ENCODE measurements at places on chromosomes 7 and 10.

- DNase-seq: no peak
Observed at GRCh38 chr7:107989618-107990373, 13.2 kb downstream of the LAMB1 start.

DNA sequence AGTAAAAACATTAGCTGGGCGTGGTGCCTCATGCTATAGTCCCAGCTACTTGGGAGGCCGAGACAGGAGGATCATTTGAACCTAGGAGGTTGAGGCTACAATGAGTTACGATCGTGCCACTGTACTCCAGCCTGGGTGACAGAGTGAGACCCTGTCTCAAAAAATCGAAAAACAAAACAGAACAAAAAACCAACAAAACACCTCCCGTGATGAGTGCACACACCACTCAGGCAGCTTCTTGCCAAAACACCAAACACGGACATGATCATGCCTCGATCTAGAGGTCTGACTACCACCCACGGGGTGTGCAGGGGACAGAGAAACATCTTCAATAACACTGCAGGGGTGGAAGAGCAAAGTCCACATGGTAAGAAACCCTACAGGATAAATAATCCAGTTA is 44.4 kb downstream of the AMZ1 start:
- DNase-seq: peak; percentile 14

- no peak for DNase-seq
Observed at GRCh38 chr7:147171013-147171391, 1054.4 kb downstream of the CNTNAP2 start.

GRCh38 chr7:155728116-155728515 is 83.7 kb downstream of the RBM33 start:
- no peak for DNase-seq

DNA sequence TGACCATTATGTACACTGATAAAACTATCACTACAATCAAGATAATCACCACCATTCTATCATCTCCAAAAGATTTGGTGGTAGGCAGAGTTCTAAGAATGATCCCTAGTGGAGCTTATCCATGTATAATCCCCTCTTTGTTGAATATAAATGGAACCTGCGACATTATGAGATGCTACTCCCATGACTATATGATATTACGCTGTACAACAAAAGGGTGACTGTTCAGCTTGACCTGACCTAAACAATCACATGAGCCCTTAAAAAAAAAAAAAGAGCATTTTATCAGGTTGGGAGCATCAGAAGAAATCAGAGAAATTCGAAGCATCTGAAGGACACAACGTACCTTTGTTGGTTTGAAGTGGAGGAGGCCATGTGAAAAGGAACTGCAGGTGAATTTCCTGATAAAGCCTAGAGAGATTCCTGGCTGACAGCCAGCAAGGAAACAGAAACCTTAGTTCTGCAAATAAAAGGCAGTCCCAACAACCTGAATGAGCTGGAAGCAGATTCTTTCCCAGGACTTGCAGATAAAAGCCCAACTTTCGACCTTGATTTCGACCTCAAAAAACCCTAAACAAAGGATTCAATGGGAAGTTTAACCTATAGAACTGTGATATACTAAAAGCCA is 270.7 kb downstream of the ADRA2A start:
- DNase-seq: no peak

- DNase-seq: peak; percentile 73
Observed at GRCh38 chr10:93482145-93482834, at the start of gene MYOF. Gene MYOF (minus strand): TSS chr10:93482334. CDS start chr10:93482194, 140 bp downstream.

GRCh38 chr10:104577163-104577562 is 63.9 kb upstream of the SORCS3 start:
- no peak for DNase-seq

- DNase-seq: peak; percentile 29
Observed at GRCh38 chr7:35694161-35694783, 663 bp downstream of the HERPUD2 start.

DNA sequence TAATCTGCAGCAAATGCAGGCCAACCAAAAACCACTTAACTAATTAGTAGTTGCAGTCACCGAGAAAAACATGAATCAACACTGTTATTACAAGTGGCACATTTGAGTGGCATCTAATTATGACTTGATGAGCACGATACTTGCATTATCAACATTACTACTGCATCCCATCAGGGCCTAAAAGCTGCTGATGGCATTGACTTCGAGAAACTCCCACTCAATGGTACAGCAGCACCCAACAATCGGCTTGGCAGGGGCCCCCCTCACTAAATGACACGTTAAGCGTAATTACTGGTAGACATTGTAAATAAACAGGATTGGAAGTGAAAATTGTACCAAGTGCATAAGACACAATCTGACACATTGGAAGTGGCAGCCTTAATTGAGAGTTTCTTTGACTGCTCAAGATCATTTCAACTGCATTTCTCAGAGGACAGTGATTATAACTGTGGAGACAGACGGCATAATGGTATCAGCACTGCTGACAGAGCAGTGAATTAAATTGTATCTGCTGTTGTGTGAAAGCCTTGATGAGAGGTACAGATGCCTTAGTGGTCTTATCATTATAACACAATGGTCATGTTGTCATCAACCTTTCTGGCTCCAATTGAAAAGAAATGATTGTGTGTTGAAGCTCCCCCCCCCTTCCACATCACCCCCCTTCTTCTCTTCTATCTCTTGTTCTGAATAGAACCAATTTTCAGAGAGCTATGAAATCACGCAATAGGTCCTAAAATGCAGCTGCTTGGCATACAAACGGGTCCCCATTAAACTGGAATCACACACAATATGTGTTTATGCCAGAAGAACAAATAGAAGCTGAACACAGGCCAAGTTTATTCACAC is 43.4 kb downstream of the SHTN1 start:
- no peak for DNase-seq

DNA sequence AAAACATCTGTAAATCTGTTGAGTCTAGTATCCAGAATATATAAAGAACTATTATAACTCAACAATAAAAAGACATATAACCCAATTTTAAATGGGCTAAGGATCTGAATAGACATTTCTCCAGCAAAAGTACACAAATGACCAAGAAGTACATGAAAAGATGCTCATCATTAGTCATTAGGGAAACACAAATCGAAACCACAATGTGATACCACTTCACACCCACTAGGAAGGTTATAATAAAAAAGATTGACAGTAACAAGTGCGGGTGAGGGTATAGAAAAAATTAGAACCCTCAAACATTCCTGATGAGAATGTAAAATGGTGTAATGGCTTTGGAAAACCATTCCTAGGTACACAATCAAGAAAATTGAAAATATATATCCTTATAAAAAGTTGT is 4.1 kb downstream of the XPNPEP1 start:
- no peak for DNase-seq

DNA sequence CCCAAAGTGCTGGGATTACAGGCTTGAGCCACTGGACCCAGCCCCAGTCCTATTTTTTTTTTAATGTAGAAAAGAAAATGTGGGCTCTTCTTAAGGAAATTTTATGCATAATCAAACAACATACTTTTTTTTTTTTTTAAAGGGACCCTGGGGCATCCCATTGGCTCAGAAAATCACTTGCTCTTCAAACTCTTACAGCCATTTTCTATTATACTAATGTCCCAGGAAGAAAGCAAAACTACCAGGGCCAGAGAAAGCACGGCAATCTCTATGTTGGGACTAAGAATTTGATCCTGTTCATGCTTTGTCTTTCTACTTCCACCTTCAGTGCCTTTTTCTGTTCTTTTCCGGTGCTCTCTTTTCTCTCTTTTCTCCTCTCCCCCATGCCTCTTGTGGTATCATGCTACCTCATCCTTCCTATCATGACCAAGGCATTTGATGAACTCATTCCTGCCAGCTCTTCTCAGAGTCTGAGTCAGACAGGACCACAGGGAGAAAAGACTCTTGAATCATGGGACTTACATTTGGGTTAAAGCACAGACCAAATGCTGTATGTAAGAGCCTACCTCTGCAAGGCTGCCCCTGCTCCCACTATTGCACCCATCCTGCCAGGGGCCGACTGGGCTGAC is 76.4 kb upstream of the CCNY start:
- DNase-seq: no peak

DNA sequence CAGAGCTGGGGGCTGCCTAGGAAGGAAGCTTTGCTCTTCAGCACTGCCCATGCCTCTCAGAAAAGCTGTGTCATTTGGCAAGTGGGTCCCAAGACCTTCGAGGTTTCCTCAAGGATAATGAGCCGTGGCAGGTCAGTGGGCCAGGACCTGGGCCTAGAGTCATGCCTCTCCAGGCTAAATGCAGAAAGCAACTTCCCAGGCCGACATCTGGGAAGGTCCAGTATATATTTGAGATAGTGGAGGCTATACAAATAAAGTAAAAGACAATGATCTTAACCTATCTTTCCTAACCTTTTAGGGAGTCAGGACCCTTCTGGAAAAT is 2.4 kb upstream of the HOXA10 start:
- DNase-seq: no peak

DNA sequence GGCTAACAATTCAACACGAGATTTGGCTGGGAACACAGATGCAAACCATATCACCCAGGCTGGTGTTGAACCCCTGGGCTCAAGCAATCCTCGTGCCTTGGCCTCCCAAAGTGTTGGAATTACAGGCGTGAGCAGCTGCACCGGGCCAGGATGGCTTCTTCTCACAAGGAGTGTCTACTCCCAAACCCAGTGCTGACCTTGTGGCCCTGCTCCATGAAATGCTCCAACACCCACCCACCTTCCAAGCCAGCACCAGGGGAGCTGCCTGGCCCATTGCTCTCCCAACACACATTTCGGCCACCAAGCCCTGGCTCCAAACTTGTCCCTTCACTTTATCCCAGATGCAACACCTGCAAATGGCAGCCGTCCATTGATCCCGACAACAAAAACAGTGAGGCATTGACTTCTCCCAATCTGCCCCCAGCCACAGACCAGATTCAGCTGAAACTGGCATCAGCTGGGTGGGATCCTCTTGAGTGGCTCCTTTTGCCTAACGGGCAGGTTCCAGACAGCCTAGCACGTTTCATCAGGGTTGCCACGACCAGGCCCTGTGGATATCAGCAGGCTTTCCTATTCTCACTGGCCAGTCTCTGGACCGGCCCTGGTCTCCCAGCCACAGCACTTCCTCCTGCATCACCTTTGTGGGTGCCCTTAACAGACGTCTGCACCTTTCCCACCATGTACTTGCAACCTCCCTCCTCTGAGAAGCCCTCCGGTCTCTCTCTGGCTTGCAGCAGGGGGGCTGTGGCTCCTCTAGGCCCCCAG is 105.7 kb upstream of the CARD11 start:
- DNase-seq: no peak

DNA sequence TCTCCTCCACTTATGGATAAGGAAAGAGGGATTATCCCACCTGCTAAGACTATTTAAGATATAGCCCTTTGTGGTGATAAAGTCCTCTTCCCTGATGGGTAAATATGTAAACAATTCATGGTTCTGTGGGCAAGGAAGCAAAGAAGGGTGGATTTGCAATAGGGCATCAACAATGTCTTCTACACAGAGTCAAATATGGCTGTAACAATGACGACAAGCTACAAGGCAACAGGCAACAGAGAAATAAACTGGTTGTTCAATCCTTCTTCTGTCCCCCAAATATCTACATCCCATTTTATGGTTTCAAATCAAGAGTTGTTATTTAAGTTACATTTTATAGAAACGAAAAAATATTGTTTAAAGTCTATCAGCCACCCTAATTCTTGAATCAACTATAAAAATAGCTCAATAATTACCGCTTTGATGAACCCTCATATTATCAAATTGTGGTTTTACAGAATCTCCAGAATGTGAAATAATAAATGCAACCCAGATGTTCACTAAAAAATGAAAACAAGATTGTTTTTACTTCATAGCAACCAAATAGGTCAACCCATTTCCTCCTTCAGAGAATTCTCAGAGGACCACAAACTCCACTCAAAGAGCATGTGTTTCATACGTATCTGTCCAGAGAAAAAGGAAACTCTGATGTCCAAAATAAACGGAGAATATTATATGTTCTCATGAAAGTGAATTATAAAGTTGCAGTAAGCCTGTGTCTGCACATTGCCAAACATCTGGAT is 13.8 kb downstream of the CYTH3 start:
- no peak for DNase-seq

DNA sequence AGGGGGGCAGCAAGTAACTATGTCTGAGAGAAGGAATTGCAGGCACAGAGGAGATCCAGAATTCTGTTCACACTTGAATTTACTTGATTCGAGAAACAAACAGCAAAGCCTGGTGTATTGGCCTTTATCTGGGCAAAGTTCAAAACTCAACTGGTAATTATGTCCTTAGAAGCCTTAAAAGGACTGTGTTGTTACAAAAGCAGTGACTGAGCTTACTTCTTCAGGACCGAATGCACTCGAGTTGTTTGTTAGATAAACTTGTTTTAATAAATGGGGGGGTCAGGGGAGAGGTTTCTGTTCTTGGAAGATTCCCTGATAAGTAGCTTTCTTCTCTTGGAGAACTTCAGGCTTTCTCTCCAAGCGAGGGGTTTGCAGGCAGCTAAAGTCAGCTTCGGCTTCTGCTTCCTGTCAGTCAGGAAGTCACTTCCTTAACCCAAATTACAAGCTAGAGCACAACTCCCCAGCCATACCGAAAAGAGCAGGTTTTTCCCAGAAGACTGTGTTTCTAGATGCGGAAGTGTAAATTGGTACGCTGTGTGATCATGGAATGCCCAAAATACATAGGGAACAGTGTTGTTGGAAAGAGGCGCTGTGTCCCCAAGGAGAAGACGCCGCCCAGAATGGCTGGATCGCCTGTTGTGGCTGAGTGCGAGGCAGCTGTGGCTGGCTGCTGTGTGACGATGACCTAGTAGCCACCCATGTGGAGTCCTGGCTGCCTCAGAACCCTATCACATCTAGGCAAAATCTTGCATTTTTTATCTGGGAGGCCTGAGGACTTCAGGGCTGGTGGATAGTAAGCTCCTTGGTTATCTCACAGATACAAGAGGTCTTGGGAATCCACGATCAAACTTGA is 110.4 kb downstream of the TCF7L2 start:
- DNase-seq: no peak

DNA sequence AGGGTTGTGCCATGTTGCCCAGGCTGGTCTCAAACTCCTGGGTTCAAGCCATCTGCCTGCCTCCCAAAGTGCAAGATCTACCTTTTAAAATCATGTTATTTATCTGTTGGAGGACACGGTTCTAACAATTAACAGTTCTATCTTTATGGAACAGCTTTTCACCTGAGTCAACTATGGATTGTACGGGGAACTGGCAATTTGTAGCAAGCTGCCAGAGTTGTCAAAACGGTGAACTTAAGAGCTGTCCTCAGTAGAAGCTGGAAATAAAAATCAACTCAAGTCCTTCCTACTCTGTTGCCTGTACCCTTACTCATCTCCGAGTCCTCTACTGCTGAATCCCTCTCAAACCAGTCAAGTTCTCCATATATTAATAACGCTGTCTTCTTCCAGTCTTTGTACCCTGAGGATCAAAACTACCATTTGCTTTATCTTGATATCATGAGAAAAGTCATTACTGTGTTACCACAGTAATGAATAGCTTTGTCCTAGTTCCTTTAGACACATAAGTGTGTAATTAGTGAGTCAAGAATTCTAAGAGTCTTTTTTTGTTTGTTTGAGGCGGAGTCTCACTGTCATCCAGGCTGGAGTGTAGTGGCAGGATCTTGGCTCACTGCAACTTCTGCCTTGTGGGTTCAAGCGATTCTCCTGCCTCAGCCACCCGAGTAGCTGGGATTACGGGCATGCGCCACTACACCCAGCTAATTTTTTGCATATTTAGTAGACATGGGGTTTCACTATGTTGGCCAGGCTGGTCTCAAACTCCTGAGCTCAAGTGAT is 28.2 kb downstream of the HBP1 start:
- no peak for DNase-seq
